ENCODE measurements at places on chromosomes 6 and 20.

DNA sequence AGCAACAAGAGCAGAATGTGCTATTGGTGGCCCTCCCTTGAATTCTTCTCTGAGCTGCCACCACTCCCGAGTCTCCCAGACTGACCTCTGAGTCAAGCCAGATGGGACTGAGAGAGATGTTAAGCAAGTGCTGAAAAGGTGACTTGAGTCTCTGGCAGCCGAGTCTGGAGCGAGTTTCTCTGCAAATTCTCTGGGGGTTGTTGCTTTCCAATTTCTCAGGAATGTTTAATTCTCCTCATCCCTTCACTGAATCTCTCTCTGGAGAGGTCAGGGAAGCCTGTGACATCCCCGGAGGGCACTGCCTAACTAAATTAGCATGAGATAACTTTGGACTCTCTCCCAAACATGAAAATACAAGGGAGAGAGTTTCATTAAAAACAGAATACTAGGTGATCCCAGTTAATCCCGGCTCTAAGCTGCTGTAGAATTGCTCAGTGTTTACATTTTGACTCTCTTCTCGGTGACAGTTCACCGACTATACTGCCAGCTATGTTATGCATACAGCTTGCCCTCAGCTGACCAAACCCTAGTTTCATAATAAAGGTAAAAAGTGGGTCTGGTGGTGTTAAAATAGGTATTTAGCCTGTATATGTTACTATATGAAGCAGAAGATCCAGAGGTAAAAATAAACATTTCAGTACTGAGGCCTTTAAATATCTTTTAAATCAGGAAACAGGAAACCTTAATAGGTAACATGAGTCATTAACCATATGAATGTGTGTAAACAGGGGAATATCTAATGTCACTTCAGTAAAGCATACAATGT is 157.9 kb downstream of the FOXC1 start:
- no peak for DNase-seq

- DNase-seq = no peak
These were observed 604 bp upstream of the RAB5IF start for GRCh38 chr20:36604952-36605398.

DNA sequence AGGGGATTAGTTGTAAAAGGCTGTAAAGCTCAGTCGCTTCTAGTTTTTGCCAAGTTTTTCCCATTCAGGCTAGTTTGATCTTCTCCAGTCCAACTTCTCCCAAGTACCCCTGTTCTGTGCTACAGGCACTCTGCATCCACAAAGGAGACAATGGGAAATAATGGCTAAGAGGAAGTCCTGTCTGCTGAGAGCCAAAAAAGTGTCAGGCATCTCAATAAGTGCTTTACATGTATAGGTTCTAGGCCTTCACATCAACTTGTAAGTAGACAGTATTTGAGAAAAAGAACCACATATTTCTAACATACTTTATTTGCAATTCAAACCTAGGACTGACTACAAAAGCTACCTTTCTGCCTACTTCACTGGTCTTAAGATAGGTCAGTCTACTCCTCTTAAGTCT is 4.9 kb downstream of the HTR1B start:
- DNase-seq = no peak

DNA sequence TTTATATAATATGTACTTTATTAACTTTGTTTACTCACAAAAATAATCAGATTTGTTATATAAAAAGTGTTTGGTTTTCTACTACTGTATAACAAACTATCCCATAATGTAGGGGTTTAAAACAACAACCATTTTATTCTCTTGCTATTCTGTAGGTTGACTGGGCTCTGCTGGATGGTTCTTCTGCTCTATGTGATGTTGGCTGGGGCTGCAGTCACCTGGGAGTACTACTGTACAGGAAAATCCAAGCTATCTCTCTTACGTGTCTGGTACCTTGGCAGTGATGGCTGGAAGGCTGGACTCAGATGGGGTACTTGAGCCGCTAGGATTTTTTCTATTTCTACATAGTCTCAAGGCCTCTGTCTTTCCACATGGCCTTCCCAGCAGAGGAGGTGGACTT is 44.0 kb upstream of the UBR2 start:
- DNase-seq = no peak

GRCh38 chr6:25027221-25027916 is 91.6 kb upstream of the RIPOR2 start:
- DNase-seq = no peak

All from vagina (tissue), 2 donors.